Amniotic epithelial cell (primary cell): ENCODE measurements at places on chromosomes 2 and 18.

DNA sequence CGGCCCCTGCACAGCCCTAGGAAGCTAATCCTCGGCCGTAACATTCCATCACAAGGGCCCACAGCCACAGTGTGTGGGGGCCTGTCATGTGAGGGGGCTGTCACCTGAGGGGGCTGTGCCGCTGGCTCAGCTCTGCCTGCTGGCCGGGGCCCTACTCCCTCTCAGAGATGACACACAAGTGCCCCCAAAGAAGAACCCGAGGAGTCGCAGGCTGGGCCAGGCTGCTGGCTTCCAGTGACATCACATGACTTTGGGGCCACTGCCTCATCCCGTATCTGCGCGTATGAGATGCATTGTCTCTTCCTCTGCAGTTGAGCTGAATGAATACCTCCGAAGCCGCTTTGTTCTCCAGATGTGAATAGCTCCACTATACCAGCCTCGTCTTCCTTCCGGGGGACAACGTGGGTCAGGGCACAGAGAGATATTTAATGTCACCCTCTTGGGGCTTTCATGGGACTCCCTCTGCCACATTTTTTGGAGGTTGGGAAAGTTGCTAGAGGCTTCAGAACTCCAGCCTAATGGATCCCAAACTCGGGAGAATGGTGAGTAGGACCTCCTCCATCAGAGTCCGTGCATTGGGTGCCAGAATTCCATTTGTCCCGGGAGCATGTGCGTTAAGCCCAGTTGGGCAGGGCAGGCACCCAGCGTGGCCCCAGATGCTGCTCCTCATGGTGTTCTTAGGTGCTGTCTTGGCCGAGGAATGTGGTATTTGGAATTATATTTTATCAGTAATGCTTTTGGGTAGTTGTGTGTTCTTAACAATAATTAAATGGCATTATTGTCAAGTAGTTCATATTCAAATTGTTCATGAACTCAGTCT lies at the start of gene CNDP1:
TSS of gene CNDP1 (plus strand) at position 351 of the 820 bp plus-strand sequence. CDS start at position 519, 168 bp downstream.
- no peak for DNase-seq

- peak; percentile 23 for DNase-seq
Measured at GRCh38 chr18:69956057-69956456, 8.4 kb upstream of the CD226 start.

- DNase-seq = no peak
Measured at GRCh38 chr2:145411493-145411892, 891.6 kb upstream of the ZEB2 start.

DNA sequence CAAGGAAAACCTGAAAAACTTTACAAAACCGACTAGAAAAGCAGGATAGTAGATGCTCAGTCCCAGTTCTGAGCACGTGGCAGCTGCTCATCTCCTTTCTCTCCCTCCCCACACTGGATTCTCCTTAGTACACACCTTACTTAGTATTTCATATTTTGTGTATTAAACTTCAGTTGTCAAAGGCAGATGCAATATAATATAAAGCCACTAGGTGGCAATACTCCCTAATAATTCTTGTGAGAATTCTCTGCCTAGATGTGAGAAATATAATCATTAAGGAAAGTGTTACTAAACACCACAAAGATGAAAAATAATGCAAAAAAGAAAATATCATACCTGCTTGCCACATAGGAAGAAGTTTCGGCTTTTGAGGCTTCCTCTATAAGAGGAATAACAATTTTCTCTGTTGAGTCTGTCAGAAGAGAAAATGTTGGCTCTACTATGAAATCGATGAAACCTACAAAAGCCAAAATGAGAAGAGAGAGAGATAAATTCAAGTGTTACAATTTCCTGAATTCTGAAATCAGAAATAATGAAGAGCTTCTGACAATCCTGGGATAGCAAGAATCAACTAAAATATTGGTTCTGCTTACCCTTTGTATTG lies 200.6 kb downstream of the PPP1R1C start:
- peak; percentile 46 for DNase-seq

GRCh38 chr2:11187731-11188130 lies 32.5 kb downstream of the SLC66A3 start:
- DNase-seq = no peak

GRCh38 chr2:203498161-203498560 lies 36.9 kb downstream of the RAPH1 start:
- peak; percentile 73 for DNase-seq

GRCh38 chr2:162053808-162054155 lies 20.2 kb downstream of the DPP4 start:
- no peak for DNase-seq

GRCh38 chr2:61557381-61557780 lies 19.2 kb upstream of the XPO1 start:
- DNase-seq = no peak

- no peak for DNase-seq
Measured at GRCh38 chr2:45823723-45824206, 172.3 kb downstream of the PRKCE start.
